ENCODE measurements at places on chromosomes 16 and 17.

DNA sequence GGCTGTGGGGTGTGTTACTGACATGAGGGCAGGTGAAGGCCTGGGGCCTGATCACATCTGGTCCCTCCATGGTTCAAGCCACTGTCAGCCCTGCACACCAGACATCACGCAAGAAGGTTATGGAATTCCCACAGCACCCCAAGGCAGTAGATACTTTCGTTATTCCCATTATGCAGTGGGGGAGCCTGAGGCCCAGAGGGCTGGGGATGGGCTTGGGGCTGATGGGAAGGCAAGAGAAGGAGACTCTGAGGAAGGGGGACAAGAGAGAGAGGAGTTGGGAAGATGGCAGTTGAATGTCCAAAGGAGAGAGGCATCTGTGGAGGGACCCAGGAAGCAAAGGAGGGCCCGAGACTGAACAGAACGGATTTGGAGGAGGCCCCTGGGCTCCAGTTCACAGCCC is 34.7 kb downstream of the TRPV2 start:
- DNase-seq = no peak

DNA sequence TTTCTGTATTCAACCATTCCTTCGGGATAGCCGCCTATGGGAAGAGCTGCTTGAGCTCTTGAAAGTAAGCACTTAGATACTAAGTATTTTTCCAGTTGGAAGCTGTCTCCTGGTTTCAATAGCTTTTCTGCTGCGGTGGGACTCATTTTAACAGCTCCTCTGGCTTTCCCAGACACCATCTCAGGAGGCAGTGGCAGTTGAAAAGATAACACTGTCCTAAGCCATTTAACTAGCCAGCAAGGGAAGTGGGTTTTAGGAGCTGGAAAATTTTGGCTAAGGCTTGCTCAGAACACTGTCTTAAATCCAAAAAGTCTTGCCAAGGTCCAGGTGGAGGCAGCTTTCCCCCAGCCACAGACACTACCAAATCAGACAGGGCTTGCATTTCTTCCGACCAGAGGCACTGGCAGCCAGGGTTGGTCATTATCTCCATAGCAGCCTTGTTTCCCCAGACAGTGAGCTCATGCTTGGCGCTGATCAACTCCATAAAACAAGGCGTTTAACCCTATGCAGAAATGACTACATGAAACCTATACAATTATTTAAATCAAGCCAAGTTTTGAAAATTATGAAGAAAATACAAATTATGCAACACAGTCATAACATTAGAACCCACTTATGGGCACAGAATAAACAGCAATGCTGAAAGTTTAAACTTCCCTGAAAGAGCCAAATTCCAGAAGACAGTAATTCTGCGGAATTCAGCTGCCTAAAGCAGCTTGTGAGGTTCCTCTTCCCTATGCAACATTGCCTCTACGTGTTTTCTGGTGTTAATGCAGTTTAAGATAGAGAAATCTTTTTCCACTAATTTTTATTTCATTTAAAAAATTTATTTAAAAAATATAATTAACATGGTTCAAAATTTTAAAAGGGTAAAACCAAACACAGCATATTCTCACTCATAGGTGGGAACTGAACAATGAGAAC is 25.0 kb downstream of the GABARAPL2 start:
- DNase-seq = no peak

GRCh38 chr17:39767147-39767546 is 29.4 kb downstream of the GRB7 start:
- DNase-seq = no peak

DNA sequence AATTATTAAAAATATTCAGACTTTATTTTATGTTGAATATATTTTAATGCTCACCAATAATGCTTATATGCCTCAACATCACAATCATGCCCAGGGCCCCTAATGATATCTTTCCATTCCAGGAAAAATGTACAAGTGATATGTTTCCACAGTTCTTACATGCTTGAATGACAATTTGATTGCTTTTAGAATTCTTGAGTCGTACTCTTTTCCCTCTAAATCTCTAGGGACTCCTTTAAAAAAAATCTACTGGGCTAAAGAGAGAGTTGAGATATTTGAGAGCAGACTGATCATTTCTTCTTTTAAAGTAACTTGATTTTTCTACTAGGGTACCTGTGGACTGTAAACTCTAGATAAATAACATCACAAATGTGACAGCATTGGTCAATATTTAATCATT is 18.2 kb upstream of the HLF start:
- peak; percentile 63 for DNase-seq

DNA sequence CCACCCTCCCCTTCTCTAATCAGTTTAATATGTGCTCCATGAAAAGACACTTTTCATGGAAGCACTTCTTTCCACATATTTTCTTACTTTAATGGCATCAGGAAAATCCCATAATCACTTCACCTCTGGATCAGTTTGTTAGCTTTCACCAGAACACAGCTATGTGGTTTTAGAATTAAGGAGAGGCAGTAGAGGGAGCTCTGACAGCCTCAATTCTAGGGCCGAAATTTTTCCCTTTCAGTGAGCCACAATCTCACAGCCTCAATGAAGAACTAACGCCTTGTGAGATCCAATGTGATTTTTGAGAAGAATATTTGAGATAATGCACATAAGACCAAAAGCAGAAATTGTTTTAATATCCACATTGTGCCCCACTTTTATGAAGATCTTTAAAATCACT is 1494.0 kb upstream of the CDH8 start:
- DNase-seq = no peak

DNA sequence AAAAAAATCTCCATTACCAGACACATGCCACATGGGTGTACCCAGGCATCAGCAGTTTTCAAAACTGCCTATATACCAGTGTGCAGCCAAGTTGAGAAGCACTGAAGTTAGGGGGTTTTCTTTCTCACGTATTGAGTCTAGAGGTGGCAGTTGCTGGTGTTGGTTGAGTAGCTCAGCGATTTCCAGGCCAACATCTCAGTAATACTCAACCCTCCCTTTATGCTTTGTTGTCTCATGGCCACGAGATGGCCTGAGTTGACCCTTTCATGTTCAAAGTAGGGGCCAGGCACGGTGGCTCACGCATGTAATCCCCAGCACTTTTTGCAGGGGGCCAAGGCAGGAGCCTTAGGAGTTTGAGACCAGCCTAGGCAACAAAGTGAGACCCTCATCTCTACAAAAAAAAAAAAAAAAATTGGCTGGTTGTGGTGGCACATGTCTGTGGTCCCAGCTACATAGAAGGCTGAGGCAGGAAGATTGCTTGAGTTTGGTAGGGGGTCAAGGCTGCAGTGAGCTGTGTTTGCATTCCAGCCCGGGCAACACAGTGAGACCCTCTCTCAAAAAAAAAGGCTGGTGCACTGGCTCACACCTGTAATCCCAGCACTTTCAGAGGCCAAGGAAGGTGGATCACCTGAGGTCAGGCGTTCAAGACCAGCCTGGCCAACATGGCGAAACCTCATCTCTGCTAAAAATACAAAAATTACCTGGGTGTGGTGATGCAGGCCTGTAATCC is 10.8 kb downstream of the LRRC3C start:
- no peak for DNase-seq

DNA sequence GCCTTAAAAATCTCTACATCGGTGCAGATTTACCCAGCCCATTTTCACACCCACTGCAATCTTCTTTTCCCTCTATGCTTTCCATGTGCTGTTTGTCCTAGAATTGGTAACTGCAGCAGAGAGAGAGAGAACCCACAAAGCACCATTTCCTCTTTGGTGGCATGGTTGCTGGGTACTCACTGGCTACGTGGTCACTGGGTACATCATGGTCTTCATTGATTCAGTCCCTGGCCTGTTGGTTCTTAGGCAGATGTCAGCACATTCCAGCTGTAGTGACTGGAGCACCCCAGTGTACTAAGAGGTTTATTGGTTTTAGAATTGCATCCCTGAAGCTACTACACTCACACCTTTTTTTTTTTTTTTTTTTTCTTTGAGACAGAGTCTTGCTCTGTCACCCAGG is 156.1 kb upstream of the CACNG5 start:
- no peak for DNase-seq

GRCh38 chr16:71708696-71709095 is 15.8 kb downstream of the PHLPP2 start:
- DNase-seq = no peak

DNA sequence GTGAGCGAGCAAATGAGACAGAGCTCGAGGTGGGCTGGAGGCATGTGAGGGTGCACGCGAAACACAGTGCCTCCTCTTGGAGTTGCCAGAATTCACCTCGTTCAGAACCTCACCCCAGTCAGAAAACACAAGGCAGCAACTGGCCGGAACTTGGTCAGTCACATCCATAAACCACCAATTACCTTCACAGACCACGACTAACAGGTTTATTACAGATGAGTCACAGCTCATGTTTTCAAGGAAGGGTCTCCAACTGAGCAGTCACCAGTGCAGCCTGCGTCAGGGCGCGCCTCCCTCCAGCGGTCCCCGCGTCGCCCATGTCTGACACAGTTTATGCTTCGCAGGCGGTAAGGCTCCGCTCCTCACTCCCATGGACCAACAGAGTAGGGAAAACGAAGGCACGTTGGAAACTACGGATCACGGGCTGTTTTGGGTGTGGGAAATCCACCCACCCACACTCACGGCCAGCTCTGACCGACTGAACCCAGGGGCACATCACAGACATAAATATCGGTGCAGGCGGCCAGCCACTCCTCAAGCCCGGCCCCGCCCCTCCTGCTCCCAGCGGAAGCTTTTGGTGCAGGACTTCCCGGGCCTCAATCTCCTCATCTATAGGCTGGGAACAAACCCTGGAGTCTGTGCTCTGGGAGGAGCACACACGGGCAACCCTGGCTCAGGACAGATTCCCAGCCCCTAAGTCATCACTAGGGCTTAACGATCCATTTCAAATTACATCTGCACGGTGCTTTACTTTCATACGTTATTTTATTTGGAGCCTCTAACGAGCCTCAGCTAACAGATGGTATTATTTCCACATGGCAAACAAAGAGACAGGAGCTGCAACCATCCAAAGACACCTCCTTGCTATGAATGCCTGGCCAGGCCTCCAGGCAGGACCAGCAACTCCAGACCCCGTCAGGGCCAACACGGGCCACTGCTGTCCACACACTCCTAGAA is 126.3 kb downstream of the ZNF778 start:
- peak; percentile 8 for DNase-seq

- no peak for DNase-seq
These were observed 2.6 kb downstream of the JMJD6 start for GRCh38 chr17:76723812-76724211.

DNA sequence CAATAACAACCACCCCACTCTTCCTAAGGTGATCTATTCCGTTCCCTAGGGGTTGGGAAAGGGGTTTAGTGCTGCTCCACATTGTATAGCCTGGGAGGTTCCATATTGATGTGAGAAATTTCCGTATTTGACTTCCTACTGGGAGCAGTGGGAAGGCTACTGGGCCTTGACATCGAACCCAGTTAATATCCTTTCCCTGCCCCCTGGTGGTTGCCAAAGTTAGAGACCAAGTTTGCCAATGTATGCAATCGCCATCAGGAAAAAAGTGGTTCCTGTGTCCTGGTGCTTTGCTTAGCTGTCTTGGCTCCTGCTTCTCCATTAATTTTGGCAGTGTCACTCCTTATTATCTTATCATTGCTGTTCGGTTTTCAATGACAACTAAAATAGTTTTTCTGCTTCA is 914.9 kb downstream of the KCNJ2 start:
- no peak for DNase-seq

- DNase-seq = no peak
These were observed 637 bp downstream of the PLCG2 start for GRCh38 chr16:81779536-81780320.

DNA sequence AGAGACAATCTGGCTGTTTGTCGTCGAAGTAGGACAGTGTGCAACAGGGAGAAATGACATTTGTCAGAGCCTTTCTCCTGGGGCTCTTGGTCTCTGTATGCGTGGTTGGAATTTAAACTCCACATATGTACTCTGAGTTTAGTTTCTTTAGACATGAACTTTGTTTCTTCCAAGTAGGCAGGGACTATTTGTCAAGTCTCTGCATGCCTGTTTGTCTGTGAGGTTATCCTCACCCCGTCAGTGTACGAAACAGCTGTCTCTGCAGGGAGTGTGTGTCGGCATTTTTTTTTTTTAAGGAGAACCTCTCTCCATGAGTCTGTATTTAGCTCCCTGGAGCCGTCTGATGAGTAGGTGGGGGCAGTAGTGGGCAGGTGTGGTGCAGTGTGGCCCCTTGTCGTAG is 29.7 kb downstream of the NDEL1 start:
- DNase-seq = no peak

DNA sequence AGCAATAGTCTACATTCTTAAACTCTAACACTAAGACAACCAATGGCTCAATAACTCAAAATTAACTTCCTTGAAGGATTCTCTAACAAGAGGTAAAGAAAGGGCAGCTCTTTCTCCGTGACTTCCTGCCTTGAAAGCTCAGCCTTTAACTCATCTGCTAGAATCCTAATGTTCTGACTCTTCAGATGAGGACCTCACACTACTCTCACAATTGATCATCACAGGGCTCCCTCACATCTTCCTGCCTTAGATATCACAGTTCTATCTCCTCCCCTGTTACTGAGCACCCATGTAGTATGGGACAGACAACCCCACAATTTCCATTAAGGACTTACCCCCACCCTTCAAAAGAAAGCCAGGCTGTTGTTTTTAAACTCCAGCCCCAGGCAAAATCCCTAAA is 33.5 kb downstream of the SMURF2 start:
- no peak for DNase-seq

- DNase-seq = no peak
These were observed 662 bp downstream of the PGS1 start for GRCh38 chr17:78379131-78379491.

DNA sequence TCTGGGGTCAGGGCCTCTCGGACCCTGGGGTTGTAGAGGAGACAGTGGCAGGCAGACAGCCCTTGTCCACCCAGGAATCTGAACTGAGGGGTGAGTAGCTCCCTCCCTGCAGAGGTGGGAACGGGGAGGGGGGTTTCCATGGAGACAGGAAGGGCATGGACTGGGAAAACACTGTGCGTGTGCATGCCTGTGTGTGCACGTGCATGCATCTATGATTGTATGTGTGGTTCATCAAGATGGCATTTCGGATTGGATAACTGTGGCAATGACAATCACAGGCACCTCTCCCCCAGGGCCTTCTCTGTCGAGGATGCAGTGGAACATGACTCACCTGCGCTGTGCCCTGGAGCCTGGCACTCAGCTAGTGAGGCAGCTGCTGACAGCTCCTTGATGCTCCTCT is 6.1 kb upstream of the CD300C start:
- DNase-seq = no peak

GRCh38 chr16:17585449-17586074 is 114.8 kb upstream of the XYLT1 start:
- DNase-seq = no peak

GRCh38 chr16:81879625-81880024 is 100.5 kb downstream of the PLCG2 start:
- DNase-seq = no peak

DNA sequence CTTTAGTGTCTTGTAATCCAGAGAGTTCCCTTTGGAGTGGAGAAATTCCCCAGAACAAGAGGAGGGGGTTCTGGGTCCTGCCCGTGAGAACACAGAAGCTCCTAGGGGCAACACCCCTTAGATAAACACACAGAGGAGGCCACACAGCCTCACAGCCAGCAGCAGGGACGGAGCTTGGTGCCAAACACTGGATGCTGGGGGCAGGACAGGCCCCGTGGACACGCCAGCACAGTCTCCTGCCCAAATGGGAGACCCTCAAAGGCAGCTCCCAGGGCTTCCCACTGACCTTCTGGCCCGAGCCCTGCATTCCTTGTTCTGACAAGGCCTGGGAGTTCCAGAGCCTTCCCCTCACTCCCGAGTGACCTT is 31.8 kb upstream of the JPH3 start:
- no peak for DNase-seq

GRCh38 chr16:27678955-27679354 is 129.0 kb downstream of the KATNIP start:
- DNase-seq = no peak

Data from DMS79 treated with DMSO at 0.1 percent for 48 hours (cell line).